ENCODE measurements at places on chromosomes 16 and 17.

- DNase-seq: no peak
Observed at GRCh38 chr16:3971261-3971660, 90.7 kb upstream of the CREBBP start.

GRCh38 chr17:70317421-70317820 lies 148.1 kb downstream of the KCNJ2 start:
- no peak for DNase-seq

DNA sequence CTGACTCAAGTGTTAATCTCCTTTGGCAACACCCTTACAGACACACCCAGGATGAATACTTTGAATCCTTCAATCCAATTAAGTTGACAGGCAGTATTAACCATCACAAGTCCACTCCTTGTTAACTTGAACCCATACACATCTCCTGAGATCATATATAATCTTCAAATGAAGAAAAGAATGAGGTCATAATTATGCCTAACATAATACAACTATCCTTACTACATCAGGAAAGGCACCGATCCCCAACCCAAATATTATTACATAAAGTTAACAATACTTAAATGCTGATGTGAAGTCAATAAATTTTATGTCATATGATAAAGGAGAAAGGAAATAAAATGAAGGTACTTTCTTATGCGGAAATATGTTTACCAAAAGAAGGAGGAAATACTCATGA lies 649.9 kb downstream of the KCNJ2 start:
- DNase-seq: no peak

GRCh38 chr17:76446449-76447231 lies 6.3 kb downstream of the UBE2O start:
- no peak for DNase-seq
